ENCODE measurements at places on chromosomes 7 and 10.
A peak's percentile ranks its signal among the peaks of the same experiment; 100 is the strongest.

DNA sequence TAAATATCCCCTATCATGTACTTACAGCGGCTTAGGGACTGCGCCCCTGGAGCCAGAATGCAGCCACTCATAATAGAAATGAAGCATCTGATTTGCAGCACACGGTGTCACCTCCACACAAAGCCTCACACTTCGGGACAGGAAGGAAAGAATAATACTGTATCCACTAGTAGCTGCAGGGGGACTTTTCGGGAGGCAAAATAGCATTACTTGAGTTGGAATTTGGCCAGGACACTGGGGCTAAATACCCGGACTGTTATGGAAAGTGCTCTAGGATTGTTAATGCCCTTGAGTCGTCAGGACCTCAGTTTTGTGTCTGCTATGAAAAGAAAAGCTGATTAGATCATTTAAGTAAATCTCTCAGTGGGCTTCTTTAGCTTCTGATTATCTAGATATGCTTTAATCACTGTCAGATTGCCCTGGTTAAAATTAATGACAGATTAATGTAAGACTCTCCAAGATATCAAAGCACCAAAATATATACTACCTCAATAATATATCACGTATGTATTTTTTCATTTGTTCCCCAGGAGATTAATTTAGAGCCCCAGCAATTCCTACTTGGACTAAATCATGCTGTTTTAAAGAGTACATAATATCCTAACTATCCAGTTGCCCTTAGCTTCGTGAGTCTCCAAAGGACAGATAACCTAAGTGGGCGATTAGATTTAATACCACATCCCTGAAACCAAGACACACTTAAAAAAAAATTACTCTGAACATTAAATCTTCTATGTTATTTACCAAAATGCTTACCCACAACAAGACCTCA is 173.0 kb upstream of the NEBL start:
- DNase-seq, result peak; percentile 51

- DNase-seq, result no peak
These were observed 43.2 kb downstream of the SH2D4B start for GRCh38 chr10:80580638-80581468.

- DNase-seq, result no peak
These were observed 64.4 kb downstream of the HBP1 start for GRCh38 chr7:107233174-107233573.

GRCh38 chr7:8762803-8763202 is 329.4 kb downstream of the NXPH1 start:
- no peak for DNase-seq

DNA sequence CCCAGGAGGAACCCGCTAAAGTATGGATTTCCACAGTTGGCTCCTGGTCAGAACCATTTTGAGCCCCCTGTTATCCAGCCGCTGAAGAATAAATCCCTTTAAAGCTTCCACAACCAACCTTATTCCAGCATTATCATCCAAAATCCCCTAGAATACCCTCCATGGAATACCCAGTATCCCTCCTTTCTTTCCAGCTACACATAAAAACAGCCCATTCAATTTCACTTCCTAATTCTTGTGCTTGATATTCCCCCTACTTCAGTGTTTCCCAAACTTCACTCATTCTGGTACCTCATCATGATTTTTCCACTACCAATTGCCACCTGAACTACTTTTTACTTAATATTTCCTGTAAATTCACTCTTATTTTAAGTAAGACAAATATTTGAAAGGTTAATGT is 3.1 kb downstream of the MACC1 start:
- DNase-seq, result no peak

- no peak for DNase-seq
These were observed 974 bp downstream of the KIF11 start for GRCh38 chr10:92593619-92594588.

- no peak for DNase-seq
These were observed 493.8 kb upstream of the MGMT start for GRCh38 chr10:128973221-128973620.

- peak; percentile 19 for DNase-seq
These were observed 145.9 kb downstream of the PRKAG2 start for GRCh38 chr7:151731022-151731441.
